ENCODE measurements at places on chromosomes 5 and 9.

GRCh38 chr5:60101573-60101972 lies 208.0 kb upstream of the PDE4D start:
- no peak for DNase-seq

GRCh38 chr5:133361922-133362321 lies 250.4 kb downstream of the FSTL4 start:
- DNase-seq, result no peak

GRCh38 chr5:161763571-161763970 lies 78.0 kb downstream of the GABRA6 start:
- DNase-seq, result no peak

DNA sequence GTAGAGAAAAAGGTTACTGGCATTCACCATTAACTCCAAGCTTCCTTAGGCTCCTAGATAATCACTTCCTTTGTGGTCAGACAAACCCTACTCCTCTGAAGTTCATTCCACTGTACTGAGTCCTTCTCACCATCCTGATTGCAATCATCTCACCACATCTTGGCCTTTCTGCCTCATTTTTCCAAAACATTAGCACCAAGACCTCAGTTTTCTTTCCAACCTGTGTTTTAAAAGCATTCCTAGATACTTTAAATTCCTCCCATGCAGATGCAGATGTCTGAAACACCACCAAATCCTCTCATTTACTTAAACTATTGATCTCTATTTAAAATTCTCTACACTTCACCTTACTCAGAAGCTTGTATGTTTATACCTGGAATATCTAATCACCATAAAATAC lies 961.3 kb upstream of the CTNND2 start:
- no peak for DNase-seq

DNA sequence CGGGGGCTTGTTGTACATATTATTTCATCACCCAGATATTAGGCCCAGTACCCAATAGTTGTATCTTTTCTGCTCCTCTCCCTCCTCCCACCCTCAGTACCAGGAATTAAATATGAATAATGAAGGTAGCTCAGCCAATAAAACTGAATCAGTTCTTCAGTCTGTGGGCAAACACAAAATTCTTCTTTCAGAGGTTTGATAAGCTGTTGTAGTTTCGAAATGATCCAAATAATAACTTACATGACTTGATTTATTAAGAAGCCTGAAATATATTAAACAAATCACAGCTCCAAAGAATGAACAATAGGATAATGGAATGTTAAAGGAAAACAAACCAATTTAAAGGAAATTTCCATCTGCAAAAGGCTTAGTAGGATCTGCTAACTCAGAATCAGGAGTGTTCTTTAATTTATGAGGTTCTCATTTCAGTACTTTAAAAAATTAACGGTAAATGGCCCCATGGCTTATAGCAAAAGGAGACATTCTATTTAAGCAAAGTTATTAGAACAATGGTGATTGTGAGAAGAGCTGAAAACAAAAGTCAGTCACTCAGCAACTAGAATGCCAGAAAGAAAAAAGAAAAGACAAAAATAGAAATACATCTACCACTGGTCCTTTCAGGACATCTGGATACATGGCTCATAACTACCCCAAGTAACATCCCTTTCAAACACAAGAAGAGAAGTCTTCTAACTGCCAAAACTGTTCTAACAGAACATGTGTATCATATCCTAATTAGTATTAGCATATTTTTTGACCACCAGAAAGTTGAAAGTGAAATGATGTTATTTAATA lies 62.4 kb downstream of the NR3C1 start:
- no peak for DNase-seq

DNA sequence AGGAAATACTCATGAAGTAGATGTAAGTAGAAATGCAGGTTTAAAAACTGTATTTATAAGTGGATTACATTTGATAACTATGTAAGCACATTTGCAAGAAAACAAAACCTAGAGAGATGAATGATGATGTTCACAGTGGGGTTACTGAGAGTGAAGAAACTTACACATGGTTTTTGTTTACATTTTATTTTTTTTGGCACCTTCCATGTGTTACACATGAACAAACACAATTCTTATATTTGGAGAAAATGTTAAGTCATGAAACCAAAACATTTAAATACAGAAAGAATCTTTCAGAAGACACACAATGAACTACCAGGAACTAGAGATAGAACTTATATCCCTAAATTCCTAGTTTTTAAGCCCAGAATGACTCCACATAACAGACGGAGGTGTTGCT lies 51.5 kb upstream of the SPATA31E1 start:
- no peak for DNase-seq

- no peak for DNase-seq
Observed at GRCh38 chr9:13806714-13807113, 507.2 kb downstream of the NFIB start.

All from LoVo (cell line).